ENCODE measurements at places on chromosomes 12 and 14. TPM values are rescaled to one million over a fixed set of nuclear protein-coding genes. Genes with fewer than 3 reads are reported as not detected.

DNA sequence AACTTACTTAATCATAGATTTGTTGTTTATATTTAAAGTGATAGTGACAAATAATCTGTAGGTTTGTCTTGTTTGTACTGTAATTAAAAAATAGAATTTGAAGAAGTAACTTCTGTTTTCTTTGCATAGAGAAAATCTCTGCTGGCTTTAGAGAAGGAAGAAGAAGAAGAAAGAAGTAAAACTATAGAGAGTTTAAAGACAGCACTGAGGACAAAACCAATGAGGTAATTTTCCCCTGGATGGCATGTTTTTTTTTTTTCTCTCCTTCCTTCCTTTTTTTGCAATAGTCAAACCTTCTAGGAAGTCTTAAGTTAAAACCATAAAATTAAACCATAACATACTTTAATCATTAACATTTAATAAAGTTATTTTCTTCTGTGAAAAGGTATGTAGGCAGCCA lies 131.9 kb downstream of the DAAM1 start:
- no peak for DNase-seq

DNA sequence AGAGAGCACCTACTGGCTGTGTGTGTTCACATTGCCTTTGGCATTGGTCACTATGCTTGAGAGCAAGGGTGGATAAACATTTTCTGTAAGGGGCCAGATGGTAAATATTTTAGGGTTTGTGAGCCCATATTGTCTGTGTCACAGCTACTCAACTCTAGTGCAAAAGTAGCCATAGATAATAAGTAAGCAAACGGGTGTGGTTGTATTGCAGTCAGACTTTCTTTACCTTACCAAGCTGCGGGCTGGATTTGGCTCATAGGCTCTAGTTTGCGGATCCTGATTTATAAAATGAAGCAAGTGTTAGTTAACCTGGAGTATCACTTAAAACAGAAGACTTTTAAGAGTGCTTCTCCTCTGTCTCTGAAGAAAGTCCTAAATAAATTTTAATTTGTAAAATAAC lies 169.0 kb downstream of the KICS2 start:
- DNase-seq, result no peak

The SLC5A8 gene
- total RNA-seq, result not detected

The C12orf42 gene
- total RNA-seq, result not detected

The INHBE gene
- total RNA-seq, result not detected

DNA sequence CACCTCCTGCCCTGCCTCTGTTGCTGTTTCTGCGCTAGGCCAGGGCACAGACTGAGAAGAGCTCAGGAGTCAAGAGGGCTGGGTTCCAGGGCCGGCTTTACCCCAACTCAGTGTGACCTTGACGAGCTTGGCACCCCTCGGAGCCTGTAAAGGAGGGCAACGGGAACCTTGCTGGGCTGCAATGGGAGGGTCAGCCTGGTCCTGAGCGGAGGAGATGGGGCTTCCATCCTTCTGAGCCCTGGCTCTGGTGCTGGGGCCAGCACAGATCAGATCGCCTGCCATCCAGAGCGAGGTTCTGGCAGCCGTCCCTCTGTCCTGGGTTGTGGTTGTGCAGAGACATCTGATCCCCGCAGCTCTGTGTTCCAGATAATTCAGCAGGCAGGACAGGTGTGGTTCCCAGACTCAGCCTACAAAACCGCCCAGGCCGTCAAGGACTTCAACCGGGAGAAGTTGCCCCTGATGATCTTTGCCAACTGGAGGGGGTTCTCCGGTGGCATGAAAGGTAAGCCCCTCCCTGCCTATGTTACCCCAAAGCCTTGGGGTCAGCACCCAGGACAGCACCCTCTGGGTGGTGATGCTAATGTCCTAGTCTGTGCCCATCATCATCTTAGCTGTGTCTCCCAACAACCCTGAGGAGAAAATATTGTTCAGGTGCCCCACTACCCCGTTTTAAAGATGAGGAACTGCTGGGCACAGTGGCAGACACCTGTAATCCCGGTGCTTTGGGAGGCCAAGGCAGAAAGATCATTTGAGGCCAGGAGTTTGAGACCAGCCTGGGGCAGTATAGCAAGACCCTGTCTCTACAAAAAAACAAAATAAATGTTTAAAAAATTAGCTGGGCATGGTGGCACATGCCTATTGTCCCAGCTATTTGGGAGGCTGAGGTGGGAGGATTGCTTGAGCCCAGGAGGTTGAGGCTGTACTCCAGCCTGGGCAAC lies 50.2 kb downstream of the FOXN4 start:
- no peak for DNase-seq

DNA sequence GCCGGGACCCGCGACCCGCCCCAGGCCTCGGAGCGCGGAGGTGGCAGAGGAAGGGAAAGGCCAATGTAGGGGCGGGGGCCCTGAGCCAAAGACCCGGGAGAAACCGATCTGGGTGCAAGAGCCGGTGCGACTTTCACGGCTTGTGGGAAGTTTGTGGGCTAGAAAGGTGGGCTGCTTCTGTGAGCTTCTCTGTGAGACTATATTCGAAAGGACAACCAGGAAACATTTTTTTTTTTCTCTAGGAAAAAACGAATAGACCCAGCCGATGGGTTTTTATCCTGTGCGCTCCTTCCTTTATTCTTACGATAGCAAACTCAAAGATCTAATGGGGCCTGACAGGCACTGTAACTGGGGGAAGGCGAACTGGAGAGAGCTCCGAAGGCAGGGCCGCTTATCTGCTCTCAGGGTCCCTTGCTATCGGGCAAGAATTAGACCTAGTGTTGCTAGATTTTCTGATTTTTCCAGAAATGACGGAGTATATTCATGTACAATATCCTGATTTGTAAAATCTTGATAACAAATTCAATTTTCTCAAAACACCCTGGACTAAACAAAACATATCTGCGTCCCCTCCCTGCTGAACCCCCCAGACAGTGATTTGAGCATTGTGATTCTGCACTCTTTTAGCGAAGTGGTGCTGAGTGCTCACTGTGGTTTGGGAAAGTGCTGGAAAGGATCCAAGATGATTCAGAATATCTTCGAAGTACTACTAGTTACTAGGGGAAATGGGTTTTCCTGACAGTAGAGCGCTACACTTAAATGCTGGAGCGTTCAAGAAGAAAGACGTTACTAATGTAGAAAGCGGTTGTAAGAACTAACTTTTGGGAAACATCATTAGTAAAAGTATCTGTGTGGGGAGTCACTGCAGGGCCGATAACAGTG lies 563 bp upstream of the STXBP6 start:
- DNase-seq, result peak; percentile 28

DNA sequence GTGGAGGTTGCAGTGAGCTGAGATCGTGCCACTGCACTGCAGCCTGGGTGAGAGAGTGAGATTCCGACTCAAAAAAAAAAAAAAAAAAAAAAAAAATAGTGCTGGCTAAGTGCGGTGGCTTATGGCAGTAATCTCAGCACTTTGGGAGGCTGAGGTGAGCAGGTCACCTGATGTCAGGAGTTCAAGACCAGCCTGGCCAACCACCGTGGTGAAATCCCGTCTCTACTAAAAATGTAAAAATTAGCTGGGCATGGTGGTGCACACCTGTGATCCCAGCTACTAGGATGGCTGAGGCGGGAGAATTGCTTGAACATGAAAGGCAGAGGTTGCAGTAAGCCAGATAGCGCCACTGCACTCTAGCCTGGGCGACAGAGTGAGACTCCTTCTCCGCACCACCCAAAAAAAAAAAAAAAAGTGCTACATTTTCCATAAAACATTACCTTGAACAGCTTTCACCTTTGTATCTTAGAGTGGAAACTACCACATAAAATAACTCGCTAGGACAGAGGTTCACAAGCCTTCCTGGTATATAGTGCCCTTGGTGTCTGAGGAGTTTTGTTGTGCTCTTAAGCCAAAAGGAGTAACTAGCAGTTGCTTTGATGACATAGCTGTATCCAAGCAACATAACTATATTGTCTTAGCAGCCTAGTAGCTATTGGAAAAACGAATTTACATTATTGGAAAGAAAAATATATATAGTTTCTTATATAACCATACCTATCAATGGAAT lies 11.1 kb downstream of the PTGES3 start:
- no peak for DNase-seq

GRCh38 chr12:132190012-132190755 lies 45.9 kb downstream of the NOC4L start:
- peak; percentile 35 for DNase-seq

DNA sequence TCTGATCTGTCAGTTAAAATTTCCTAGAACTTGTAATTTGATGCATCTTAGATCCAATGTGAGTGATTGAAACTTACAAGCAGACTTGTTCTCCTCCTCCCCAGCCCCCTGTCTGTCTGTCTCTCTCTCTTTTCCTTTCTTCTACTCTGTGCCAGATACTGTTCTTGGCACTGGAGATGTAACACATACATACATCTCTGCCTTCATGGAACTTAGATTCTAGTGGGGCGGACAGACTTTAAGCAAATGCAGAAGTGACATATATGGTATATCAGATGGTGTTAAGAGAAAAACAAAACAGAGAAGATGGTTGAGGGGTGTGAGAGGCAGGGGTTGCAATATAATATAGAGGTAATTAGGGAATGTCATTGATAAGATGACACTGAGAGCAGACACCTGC lies 6.6 kb downstream of the CHST11 start:
- DNase-seq, result no peak

- DNase-seq, result no peak
Measured at GRCh38 chr14:94285158-94285557, 7.9 kb downstream of the SERPINA10 start.

The POU6F1 gene
- total RNA-seq, result 8.7 TPM

The AQP2 gene
- total RNA-seq, result 0.17 TPM

- DNase-seq, result no peak
Measured at GRCh38 chr12:109329686-109330085, 18.0 kb upstream of the MYO1H start.

GRCh38 chr12:51076236-51076930 lies 7.0 kb downstream of the CSRNP2 start:
- DNase-seq, result no peak

The PRIM1 gene
- 4.4 TPM for total RNA-seq

The LRP1 gene
- total RNA-seq, result 181 TPM

DNA sequence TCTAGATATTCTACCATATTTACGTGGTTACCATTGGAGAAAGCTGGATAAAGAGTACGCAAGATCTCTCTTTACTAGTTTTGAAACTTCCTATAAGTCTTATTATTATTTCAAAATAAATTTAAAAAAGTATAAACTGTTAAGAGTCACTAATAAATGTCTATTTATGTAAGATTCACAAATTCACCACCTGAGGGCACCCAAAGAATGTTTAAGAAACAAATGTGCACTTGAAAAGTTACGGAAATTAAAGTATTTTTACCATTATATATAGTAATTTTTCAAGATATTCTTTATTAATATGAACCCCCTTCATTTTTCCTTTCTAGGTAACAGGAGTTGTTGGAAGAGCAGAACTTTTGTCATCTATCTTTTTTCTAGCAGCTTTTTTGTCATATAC lies 11.9 kb downstream of the TMTC3 start:
- DNase-seq, result no peak

DNA sequence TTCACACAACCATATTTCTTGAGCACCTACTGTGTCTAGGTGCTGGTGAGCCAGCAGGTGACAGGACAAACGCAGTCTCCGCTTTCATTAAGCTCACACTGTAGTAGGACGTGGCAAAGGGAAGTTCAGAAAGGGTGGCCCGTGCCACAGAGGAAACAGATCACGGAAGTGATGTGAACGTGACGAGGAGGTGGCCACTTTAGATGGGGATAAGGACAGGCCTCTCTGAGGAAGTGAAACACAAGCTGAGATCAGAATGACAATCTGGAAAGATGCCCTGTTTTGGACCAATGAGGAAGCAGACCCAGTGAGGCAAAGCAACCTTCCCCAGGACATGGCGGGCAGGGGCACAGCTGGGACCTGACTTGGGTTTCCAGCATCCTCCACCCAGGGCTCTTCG lies 127.4 kb upstream of the PRMT8 start:
- DNase-seq, result peak; percentile 63

The TSPAN19 gene
- not detected for total RNA-seq

- peak; percentile 96 for DNase-seq
Measured at GRCh38 chr14:21024585-21025370, at the start of gene NDRG2. NDRG2 (minus strand) TSS chr14:21025061; CDS start chr14:21023315, 1,746 bp downstream.

The COX6A1 gene
- total RNA-seq, result 182 TPM

GRCh38 chr12:22765421-22766130 lies 140.6 kb downstream of the ETNK1 start:
- no peak for DNase-seq

DNA sequence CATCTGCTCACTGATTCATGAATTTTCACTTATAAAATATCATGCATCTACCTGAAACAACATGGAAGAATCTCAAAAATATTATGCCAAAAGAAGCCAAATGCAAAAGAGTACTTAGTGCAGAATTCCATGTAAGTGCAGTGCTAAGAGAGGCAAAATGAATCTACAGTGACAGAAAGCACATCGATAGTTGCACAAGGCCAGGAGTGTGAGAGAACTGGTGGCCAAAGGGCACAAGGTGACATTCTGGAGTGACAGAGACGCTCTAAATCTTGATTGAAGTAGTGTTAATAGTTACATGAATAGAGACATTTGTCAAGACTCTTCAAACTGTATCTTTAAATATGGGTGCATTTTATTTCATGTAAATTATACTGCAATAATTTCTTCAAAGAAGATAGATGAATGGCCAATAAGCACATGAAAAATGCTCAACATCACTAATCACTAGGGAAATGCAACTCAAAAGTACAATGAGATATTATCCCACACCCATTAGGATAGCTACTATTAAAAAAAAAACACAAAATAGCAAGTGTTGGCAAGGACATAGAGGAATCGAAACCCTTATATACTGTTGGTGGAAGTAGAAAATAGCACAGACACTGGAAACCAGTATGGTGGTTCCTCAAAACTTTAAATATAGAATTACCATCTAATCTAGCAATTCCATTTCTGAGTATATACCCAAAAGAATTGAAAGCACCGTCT lies 71.7 kb upstream of the KICS2 start:
- no peak for DNase-seq

DNA sequence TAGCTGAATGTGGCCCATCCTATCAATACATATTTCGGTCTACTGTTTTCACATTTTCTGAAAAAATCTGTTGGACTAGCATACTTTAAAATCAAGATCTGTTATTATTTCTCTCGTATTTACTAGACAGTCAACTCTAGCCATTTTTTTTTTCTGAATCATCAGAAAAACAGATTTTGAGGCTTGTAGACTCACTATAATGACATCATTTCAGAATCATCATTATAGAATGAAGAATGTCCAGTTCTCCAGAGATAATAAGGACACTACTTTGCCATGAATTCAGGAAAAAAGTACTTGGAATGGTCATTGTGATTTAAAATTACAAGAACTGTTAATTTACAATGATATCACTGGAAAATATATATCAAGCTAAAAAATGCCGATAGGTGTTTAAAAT lies 589.8 kb downstream of the KCNH5 start:
- DNase-seq, result no peak

Measured in right cardiac atrium (tissue), 5 donors.